ENCODE measurements at places on chromosomes 5 and 9.

DNA sequence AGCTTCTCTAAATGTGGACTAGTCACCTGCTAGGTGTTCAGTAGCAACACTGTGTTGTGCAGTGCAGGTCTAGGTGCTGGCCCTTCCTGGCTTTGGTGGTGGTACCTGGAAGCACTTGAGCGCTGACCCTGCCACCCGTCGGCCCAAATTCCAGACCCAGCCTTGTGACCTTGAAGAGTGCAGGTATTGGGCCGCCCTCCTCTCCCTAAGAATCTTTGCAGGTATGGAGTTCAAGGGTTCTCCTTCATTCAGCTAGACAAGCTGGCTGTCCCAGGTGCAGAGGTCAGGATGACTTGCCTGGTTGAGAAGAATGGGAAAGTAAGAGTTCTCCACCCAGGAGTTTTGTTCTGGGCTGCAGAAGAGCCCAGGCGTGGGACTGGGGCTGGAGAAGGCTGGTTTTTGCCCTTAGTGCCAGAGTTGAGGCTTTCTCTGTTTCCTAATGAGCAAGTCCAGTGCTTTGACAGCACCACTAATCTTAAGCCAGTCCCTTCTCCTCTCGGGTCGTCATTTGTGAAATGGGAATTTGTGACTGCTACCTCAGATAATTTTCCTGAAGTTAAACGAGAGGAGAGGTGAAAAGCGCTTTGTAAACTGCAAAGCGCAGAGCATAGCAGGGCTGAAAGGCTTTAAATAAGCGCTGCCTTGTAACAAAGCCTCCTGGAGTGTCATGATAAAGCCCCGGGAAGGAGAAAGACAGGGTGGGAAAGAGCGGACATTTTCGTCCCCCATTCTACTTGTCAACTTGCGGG, 4.0 kb downstream of the FOXE1 start:
- DNase-seq, result no peak

DNA sequence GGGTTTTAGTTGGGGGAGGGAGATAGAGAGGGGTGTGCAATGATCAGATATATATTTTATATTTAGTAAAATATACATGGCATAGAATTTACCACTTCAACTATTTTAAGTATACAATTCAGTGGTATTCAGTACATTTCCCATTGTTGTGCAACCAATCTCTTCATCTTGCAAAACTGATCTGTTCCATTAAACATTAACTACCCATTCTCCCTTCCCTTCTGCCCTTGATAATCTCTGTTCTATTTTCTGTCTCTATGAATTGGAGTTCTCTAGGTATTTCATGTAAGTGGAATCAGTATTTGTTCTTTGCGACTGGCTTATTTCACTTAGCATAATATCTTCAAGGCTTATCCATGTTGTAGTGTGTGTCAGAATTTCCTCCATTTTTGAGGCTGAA, 38.6 kb downstream of the TGFBI start:
- no peak for DNase-seq

DNA sequence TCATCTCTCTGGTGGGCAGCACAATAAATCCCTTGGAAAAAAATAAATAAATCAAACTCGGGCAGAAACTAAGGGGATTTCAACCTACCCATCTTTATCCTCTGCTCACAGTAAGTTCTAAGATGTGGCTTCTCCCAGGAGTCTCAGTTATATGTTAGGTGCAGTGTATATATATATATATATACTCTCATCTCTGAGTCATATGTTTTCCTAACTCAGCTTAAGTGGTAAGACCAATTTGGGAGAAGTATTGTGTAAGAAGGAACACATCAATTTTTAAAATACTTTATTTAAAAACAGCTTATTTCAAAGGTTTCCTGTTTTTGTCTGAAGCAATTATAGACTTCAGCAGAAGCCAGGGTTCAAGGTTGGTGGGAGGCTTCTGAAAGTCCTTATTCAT, 20.3 kb upstream of the OSMR start:
- DNase-seq, result no peak

DNA sequence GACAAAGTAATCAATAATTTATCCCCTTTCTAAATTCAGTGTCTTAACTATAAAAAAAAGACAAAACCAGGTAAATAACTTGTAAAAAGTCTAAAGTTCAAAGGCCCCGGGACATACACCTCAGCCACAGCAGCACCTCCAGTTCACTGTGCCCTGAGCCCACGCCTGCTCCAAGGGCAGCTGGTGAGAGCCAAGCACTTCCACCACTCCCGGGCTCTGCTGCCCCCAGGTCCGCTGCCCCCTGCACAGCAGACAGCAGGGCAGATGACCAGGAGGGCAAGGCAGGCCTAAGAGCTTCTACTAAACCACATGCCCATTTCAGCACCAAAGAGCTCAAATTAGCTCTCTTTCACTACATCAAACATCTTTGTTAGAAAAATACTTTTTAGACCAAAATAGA, 91.9 kb downstream of the CAMSAP1 start:
- DNase-seq, result no peak

DNA sequence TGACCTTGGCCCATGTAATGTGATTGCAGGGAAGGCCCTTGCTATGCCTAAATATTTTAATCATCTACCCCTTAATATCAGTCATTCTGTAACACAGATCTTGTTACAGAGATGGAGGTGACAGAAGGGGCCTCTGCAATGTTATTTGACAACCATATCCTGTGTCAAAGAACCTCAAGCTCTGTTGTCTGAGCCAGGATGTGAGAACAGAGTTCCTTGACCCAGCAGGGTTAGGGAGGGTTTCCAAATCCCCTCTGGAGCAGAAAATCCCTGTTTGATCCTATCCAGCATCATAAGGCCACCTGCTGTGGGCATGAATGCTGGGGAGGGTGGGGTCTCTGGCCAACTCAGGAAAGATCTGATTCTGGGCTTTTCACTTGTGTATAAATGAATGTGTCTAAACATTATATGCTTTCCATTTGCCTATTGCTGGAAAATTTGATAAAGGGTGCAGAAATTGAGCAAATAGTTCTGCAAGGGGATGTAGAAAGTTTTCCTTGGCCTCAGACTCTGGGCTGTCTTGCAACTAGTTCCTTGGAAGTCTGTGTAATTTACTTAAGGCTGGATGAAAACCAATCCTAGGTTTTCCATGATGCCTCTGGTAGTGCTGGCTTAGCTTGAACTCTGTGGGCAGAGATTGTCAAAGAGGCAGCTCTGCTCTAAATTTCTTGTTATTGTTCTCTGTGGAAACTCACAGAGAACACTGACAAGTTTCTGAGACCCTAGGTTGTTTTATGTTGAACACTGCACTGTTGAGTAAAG, 71.0 kb downstream of the PGM5 start:
- DNase-seq, result no peak

DNA sequence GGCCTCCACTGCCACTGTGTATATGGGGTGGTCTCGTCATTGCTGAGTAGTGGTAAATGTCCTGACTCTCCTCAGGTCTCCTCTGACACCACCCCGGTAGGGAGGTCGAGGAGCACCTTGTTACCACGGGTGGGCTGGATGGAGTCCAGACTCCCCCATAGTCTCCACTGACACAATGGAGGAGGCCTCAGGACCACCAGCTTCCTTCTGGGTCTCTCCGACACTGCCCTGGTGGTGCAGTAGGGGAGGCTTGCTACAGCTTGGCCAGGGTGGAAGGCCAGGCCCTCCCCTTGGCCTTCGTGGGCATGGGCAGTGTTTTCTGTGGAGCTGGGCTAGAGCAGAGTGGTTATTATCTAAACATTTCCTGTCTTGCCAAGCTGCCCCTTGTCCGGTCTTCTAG, 15.4 kb upstream of the SH3PXD2B start:
- DNase-seq, result no peak

GRCh38 chr9:135123773-135124134, 36.3 kb downstream of the OLFM1 start:
- no peak for DNase-seq

GRCh38 chr5:169164481-169164925, 136.4 kb downstream of the SLIT3 start:
- DNase-seq, result no peak

GRCh38 chr9:131868766-131869165, 128.9 kb upstream of the RAPGEF1 start:
- DNase-seq, result no peak

DNA sequence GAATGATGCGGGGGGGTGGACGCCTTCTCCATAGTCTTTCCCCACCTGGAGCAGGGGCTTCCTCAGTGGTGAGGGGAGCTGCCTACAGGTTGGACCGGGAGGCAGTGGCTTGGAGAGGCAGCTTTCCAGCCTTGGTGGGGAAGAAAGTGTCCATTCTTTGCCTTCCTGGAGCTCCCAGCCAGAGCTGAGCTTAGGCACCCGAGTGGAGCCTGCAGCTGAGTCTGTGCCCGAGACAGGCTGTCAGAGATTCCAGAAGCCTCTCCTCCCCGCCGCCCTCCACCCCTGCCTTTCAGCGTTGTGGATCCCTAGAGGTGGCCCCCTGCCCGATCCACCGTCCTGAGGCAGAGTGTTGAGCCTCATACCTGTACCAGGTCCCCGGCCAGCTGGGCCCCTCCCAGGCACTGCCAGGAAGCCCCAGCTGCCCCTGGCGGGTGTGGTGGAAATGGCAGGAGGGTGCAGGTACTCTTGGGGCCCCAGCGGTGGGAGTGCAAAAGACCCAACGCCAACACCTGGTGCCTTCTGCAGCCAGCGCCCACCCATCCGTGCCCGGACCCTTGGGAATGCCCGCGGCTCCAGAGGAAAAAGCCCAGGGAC, 112.0 kb downstream of the RXRA start:
- DNase-seq, result no peak

DNA sequence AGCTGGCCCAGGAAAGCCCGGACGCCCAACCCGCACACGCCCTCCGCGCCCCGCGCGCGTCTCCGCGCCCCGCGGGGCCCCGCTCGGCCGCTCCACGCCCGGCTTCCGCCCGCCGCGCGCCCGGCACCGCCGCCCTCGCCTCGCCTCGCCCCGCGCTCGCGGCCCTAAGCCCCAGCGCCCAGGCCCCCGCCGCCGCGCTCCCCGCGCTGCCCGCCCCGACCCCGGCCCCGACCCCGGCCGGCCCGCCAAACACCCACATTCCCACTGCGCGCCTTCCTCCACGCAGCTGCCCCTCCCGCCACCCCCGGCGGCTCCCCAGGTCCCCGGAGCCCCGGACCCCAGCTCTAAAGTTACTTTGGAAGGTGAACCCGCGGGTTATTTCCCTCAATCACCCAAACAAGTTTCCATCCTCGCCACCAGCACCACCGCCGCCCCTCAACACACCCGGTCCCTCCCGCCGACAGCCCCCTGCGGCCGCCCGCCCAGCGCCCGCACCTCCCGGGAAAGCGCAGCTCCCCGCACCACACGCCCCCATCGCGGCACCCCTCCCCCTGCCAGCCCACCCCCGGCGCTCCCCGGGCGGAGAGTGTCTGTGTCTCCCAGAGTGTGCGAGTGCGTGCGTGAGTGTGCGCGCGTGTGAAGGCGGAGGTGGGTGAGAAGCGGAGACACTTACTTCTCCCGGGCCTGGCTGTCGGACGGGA, 439 bp downstream of the SSBP2 start:
- peak; percentile 57 for DNase-seq

DNA sequence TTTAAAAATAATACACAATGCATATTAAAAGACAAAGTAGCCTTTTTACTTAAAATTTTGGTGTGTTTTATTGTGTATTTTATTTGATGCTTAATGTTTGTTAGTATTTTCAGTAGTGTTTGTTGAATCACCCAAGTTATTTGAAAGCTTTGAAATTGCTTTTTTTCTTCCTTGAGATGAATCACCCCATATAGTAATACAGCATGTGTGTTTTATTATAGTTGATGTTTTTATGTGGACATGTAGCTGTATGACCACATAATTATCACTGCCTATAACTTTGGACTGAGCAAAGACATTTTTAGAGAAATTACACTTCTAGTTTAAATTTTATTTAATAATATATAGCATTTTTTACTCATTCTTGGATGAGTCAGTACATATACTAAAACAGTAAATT, 18.0 kb downstream of the FAM174A start:
- DNase-seq, result no peak

DNA sequence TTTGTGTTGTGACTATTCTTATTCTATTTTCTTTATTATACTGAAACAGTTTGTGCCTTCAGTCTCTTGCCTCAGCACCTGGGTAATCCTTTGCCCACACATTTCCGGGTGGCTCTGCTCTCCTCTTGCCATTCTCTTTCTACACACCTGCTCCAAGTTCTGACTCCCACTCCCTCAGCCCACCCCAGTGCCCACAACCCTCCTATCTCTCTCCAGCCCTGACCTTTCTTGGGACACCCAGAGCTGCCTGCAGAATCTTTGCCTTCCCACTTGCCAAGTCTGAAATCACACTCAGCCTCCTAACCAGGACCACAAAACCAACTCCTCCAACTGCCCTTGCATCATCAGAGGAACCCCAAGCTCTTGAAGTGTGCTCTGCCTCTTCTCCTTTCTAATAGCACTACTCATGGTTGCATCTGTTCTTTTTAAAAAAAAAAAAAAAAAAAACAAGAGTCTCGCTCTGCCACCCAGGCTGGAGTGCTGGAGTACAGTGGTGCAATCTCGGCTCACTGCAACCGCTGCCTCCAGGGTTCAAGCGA, 4.1 kb downstream of the SWI5 start:
- no peak for DNase-seq

DNA sequence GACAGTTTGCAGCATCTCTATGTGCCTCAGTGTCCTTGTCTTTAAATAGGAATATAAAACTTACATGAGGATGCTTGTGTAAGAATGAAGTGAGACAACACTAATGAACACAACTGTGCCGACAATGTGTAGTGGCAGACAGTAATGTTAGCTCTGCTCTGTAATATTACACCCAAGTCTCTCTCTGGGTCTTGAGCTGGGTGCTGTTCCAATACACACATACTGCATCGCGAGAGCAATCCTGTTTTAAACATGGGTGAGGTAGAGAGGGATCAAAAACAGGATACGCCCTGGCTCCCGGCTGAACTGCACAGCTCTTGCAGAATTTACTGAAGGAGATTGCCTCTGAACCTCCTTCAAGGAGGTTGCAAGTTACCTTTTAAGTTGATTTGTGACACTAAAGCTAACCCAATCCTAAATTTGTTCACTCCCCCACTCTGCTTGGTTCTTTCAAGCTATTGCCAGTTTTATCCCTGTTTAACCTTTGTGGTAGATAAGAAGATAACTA, 155.2 kb upstream of the ISL1 start:
- no peak for DNase-seq
